Activated CD4-positive, alpha-beta memory T cell treated with anti-CD3 and anti-CD28 coated beads, Interleukin-2, amount 10 ng/mL, durations not matched to agents 7 days and 5 days (primary cell): ENCODE measurements at places on chromosomes 7 and 10. TPM values are rescaled to one million over a fixed set of nuclear protein-coding genes. Genes with fewer than 3 reads are reported as not detected.

GRCh38 chr7:141312828-141313521, 238.2 kb upstream of the AGK start:
- H3K4me3 ChIP-seq = no peak overlapping the region
- no peak overlapping the region for H3K27ac ChIP-seq
- H3K27me3 ChIP-seq = peaks cover 11% of the 10 kb centered on the region
- no peaks in the 10 kb centered on the region for H3K4me1 ChIP-seq

The MSS51 gene
- total RNA-seq = 3.3 TPM

- no peaks in the 10 kb centered on the region for H3K27me3 ChIP-seq
- H3K4me1 ChIP-seq = no peaks in the 10 kb centered on the region
- H3K27ac ChIP-seq = no peak overlapping the region
- H3K4me3 ChIP-seq = no peak overlapping the region
Measured at GRCh38 chr10:111231779-111232178, 154.9 kb downstream of the ADRA2A start.

DNA sequence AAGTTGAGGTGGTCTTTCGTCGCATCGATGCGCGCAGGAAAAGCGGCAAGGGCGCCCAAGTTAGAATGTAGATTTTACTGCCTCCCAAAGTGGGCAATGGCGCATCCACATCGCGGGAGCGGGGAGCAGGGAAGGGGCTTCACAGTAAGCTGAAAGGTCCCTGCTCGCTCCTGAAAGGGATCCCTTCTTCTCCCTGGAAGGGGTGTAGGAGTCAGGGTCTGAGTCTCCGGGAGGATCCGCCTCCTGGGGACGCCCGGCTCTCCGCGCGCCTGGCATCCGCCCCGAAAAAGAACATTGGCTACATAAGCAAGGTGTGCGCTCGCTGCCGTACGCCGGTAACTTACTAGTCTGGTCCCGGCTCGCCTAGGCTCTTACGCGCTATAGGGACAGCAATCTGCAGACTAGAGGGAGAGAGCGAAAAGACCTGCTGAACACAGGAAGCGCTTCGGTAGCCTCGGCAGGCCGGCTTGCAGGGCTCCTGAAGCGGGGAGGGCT, 804 bp downstream of the UNC5B start:
- no peak overlapping the region for H3K27ac ChIP-seq
- H3K4me3 ChIP-seq = peak overlapping the region; percentile 5
- peak; percentile 26 for DNase-seq
- H3K36me3 ChIP-seq = no peaks in the 10 kb centered on the region
- peaks cover 72% of the 10 kb centered on the region for H3K27me3 ChIP-seq

The CPN1 gene
- not detected for total RNA-seq
